ENCODE measurements at places on chromosomes 12 and 14.

DNA sequence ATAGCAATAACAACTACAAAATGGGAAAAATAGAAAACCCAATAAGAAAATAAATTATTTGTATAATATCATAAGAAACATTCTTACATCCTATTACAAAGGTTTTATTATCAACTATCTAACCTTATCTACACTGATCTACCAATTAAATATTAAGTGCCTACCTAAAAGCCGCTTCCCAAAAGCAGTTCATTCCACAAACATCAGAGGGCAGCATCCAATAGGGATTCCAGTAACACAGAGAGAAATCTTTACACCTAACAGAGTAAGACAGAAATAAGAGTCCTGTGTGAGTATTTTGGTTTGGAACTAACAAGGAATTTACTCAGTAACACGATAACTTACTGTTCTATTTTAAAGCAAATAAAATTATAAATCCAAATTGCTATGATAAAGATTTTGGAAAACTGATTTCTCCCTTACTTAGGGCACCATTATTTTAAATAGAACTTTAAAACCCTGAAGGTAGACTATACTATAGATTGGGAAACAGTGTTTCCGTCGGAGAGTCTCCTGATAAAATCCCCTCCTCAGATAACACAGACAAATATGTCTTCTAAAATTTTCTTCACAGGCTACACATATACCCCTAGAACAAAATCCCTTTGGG, 15.0 kb downstream of the GXYLT1 start:
- peak; percentile 30 for DNase-seq

DNA sequence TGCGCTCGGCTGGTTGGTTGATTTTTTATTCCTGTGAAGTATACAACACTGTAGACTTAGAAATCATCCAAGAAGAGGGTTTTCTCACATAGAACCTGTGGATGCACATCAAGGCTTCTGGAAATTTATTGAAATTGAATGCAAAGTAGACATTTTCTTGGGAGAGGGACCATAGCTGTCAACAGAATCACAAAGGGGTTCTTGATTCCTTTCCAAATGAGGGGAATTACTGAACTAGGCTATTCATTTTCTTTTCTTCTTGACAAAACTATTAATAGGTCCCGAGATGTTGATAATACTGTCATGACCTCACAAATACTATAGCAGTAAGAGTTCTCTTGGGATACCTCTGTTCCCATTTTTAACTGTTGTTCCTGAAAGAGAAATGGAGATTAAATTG, 73.9 kb downstream of the AKAP6 start:
- DNase-seq: no peak

- DNase-seq: no peak
These were observed 57.3 kb downstream of the ETV6 start for GRCh38 chr12:11706509-11707379.

- no peak for DNase-seq
These were observed 141.9 kb downstream of the KIF26A start for GRCh38 chr14:104280085-104280901.

GRCh38 chr14:90444077-90444696, 47.4 kb downstream of the CALM1 start:
- DNase-seq: no peak
